ENCODE measurements at places on chromosomes 5 and 9.
A peak's percentile ranks its signal among the peaks of the same experiment; 100 is the strongest.

- H3K27me3 ChIP-seq = no peaks in the 10 kb centered on the region
- H3K36me3 ChIP-seq = peaks cover 2% of the 10 kb centered on the region
- no peak overlapping the region for H3K27ac ChIP-seq
- no peak for DNase-seq
- no peak overlapping the region for H3K4me3 ChIP-seq
- H3K4me1 ChIP-seq = peaks cover 19% of the 10 kb centered on the region
Measured at GRCh38 chr5:55319491-55319890, 11.7 kb downstream of the MTREX start.

DNA sequence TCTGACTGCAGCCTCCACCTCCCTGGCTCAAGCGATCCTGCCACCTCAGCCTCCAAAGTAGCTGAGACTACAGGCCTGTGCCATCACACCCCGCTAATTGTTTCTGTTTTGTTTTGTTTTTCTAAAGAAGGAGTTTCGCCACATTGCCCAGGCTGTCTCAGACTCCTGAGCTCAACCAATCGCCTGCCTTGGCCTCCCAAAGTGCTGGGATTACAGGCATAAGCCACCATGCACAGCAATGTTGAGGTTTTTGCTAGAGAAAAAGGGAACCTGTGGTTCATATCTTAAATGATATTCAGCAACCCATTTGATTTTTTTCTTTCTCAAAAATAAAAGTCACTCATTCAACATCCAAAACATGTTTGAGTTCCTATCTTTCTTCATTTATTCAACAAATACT lies 20.4 kb upstream of the DELE1 start:
- H3K36me3 ChIP-seq = peaks cover 6% of the 10 kb centered on the region
- peaks cover 30% of the 10 kb centered on the region for H3K27me3 ChIP-seq
- no peak for DNase-seq
- H3K4me3 ChIP-seq = no peak overlapping the region
- H3K4me1 ChIP-seq = no peaks in the 10 kb centered on the region

DNA sequence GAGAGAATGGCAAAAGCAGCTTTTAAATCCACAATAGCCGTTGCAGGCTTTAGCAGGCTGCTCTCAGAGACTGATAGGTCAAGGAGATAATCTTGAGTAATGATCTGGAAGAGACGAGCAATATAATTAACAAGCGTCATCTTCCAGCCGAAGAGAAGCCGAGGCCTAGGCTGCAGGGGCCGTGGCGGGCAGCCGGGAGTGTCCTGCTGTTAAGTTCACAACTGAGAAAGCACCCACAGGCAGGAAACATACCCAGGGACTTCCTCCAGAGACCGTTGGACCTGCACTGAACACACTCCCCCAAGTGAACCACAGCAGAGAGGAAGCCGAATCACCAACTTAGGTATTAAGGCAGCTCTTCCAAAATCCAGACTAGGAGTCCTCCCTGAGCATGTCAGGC lies 182.3 kb downstream of the IRX2 start:
- no peaks in the 10 kb centered on the region for H3K36me3 ChIP-seq
- no peak overlapping the region for H3K4me3 ChIP-seq
- no peak overlapping the region for H3K27ac ChIP-seq
- no peak for DNase-seq

DNA sequence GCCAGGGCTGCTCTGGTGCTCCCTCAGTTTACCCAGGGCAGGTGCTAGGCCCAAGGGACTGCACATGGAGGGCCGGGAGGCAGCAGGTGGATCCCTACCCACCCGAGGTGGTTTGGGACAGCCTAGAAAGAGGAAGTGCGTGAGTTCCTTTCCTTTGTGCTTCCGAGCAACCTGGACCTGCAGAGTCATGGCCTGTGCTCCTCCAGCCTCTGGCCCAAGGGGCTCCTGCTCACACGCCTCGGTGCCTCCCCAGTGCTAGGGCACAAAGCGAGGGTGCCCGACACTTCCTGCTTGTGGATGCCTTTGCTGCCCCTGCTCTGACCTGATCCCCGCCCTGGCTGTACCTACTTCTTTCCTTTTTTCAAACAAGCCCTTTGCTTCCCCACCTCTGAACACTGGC lies 79.3 kb downstream of the RXRA start:
- H3K4me1 ChIP-seq = peaks cover 31% of the 10 kb centered on the region
- peak overlapping the region; percentile 82 for H3K4me3 ChIP-seq
- no peaks in the 10 kb centered on the region for H3K27me3 ChIP-seq
- peak overlapping the region; percentile 65 for H3K27ac ChIP-seq
- no peak for DNase-seq

DNA sequence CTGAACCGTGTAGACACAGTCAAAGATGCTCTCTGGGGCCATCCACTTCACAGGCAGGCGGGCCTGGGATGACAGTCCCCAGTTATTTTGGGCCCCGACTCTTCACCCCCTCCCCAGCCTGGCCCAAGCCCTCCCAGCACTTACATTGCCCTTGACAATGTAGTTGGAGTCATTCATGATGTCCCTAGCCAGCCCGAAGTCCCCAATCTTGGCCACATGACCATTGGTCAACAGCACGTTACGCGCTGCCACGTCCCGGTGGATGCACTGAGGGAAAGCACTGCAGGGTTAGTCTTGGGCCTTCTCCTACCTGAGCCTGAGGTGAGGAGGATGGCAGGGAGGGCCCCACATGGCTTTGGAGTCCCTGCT lies 30.3 kb downstream of the CSF1R start:
- DNase-seq = no peak
- H3K27me3 ChIP-seq = no peaks in the 10 kb centered on the region

GRCh38 chr5:122356855-122357254 lies 44.8 kb downstream of the SNCAIP start:
- no peaks in the 10 kb centered on the region for H3K36me3 ChIP-seq
- no peaks in the 10 kb centered on the region for H3K27me3 ChIP-seq
- no peak overlapping the region for H3K4me3 ChIP-seq

DNA sequence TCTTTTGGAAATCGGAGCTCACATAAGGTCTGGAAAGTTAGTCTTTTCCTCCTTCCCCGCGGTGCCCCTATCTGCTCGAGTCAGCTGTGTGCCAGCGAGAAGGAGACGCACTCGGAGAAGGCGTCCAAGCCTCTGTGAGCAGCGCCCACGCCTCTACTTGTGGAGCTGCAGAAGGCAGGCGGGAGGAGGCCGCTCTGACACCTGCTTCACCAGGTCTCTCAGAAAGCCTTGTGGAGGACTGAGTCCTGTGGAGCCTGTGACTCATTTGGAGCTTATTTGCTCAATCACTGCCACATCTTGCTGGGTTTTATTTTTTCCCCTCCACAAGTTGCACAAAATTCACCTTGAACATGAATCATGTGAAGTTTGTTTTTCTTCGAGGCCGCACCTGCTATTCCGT lies 117.5 kb downstream of the IRX2 start:
- no peaks in the 10 kb centered on the region for H3K4me1 ChIP-seq
- H3K27ac ChIP-seq = no peak overlapping the region
- no peaks in the 10 kb centered on the region for H3K36me3 ChIP-seq
- H3K4me3 ChIP-seq = no peak overlapping the region
- peaks cover 5% of the 10 kb centered on the region for H3K27me3 ChIP-seq

All from T-helper 17 cell (primary cell).